Globus pallidus (tissue), 1 donor: ENCODE measurements at places on chromosomes 3 and 15.
A peak's percentile ranks its signal among the peaks of the same experiment; 100 is the strongest.

DNA sequence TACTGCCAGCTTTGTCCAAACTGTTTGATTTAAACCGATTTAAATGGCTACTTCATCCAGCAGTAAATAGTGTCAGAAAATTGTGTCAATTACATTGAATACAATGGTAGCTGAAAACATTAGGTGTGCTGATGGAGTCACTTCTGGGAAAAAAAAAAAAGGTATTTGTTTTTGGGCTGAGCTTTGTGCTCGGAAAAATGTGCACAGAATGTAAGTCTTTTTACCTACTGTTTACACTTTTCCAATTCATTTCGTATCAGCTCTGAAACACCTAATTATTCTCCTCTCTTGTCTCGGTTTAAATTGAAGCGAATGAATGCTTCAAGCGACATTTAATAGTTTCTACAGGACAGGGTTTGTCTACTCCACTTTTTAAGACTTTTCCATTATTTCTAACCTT is 1078.4 kb downstream of the ROBO1 start:
- DNase-seq, result no peak

DNA sequence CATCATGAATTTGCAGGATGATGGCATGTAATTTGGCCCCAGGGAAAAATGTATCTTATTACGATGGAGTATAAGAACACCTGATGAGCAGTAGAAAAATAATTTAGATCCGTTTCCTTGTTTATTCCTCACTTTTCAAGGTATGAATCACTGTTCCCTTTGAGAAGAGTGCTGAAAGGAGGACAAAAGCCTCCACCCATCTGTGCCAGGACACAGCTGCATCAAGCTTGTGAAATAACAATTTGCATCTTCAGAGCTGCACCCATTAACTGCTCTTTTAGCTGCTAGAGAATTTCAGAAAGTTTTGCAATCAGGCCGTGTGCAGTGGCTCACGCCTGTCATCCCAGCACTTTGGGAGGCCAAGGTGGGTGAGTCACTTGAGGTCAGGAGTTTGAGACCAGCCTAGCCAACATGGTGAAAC is 9.6 kb downstream of the CLDND1 start:
- peak; percentile 54 for DNase-seq

DNA sequence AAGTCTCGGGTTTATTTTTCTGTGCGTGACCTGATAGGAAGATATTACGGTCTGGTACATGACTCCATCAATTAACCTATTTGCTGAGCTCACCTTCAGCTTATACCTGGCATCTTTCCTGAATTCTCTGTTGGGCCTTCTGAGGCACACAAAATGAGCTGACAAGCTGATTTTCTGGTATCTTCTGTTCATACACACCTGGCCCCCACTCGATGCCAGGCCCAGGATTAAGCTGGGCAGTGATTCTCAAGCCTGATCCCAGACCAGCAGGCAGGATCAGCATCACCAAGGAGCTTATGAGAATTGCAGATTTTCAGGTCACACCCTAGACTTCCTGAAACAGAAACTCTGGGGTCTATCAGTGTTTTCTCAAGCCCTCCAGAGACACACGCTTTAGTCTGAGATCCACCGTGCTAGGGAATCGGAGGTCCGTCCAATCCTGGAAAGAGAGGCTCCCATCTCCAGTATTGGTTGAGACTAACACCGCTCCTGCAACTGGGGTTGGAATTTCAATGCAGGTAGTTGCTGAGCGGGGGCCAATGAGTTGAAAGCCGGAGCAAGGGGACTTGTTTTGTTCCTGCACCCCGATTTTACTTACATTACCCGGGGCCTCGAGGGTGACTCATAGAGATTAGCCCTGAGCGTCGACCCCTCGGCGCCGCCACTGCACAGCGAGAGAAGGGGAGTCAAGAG is 636 bp upstream of the EIF1B start:
- DNase-seq, result no peak

DNA sequence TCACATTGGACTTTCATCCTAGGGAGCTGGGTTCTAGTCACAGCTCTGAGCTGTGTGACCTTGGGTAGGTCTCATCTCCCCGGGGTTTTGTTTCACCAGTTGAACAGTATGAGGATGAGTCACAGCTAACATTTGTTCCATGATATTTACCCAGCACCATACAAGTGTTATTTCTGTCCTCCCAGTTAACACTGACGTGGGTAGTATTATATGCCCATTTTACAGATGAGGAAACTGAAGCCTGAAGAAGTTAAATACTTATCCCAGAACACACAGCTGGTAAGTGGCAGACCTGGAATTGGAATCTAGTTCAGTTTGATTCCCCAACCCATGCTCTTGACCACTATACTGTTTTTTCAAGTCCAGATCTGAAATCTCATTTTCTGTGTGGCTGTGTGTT is 908 bp upstream of the RARB start:
- no peak for DNase-seq

DNA sequence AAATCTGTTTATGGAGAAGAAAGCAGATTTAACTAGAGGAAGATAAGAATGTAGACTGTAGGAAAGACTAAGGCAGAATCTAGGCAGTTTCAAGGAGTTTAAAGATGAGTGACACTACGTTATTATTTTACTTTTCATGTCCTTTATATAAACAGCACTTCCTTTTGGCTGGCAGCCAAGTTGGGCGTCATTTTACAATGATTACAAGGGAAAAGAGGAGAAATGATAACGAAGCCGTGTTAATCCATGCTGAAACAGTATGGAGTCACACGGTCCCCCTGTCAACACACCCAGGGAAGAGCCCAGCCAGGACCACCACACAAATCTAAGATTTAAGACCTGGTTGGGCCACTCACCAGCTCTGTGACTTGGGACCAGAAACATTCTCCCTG is 83.7 kb upstream of the NEO1 start:
- DNase-seq, result no peak

- no peak for DNase-seq
Observed at GRCh38 chr3:101017017-101017416, 23.8 kb upstream of the ABI3BP start.

GRCh38 chr15:49155110-49155833 is at the start of gene COPS2:
COPS2 (minus strand) TSS chr15:49155599; CDS start chr15:49155578, 21 bp downstream.
- DNase-seq, result peak; percentile 99

- DNase-seq, result no peak
Observed at GRCh38 chr3:34229876-34230275, 431.4 kb downstream of the PDCD6IP start.
